HuH-7.5 (cell line): ENCODE measurements at places on chromosomes 5 and 9.
A peak's percentile ranks its signal among the peaks of the same experiment; 100 is the strongest.

DNA sequence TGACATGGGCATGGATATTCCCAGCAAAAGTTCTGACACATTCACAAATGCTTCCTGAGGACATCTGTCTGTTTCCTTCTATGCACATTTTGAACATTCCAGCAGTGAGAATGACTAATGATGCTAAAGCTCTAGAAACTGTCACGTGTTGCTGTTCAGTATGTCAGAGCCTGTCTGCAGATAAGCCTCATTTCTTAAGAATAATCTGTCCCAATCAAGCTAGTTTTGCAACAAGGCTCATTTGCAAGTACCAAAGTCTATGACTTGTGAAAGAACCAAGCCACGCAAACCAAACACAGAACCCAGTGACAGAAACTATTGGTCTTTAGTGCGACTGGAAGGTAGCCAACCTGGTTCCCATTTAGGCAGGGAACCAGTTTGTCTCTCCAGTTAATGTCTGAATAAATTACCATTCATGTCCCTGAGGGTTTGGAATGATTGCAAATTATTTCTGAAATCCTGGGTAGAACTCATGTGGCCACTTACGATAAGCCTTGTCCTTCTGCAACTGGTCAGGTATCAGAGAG, 178.5 kb downstream of the C9orf152 start:
- DNase-seq, result peak; percentile 17

GRCh38 chr5:134106991-134107701, 7.3 kb upstream of the TCF7 start:
- DNase-seq, result no peak

GRCh38 chr5:122162100-122162638, 32.8 kb downstream of the ZNF474 start:
- DNase-seq, result no peak

GRCh38 chr5:14195588-14195987, 52.4 kb downstream of the TRIO start:
- DNase-seq, result no peak

GRCh38 chr9:110048976-110049698, 158.8 kb downstream of the C9orf152 start:
- no peak for DNase-seq

DNA sequence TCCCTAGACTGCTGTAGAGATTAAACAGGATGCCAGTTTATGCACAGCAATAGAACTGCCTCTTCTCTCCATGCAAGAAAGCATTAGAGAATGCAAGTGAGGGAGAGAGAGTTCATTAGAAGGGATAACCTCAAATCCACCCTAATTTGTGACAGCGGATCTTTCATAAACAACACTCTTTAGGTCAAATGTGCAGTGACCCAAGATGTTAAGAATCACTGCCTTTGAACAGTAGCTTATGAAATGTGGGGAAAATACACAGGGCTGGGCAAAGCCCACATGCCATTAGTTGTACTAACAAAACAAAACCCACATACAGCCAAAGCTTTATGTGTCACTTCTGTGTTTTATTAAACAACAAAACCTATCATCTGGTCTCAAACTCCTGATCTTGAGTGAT, 36.2 kb upstream of the POU4F3 start:
- no peak for DNase-seq

DNA sequence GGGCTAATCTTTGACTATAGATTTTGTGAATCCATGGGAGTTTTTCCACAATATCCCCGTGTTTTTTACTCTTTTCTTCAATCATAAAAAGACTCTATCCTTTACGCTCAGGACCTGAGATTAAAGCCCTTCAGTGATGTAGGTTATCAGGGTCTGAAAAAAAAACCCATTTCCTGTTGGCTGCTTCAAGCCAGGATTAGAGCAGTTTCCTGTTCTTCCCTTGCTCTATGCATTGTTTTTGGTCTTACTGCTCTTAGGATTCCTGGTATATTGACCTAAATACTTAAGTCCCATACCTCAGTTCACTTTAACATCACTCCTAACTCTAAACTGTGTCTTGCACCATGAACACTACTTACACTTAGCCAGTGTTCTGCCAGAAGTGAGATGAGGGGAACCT, 319.3 kb upstream of the CHD1 start:
- DNase-seq, result no peak

- peak; percentile 62 for DNase-seq
Observed at GRCh38 chr5:113487781-113488644, at the start of gene MCC. TSS of gene MCC (minus strand) at chr5:113488453.

- DNase-seq, result no peak
Observed at GRCh38 chr9:69175486-69175885, 1.4 kb downstream of the TJP2 start.

GRCh38 chr9:114117996-114118830, 19.1 kb upstream of the KIF12 start:
- peak; percentile 59 for DNase-seq

GRCh38 chr9:131658377-131659129, 81.3 kb downstream of the RAPGEF1 start:
- DNase-seq, result no peak

- DNase-seq, result no peak
Observed at GRCh38 chr5:8176101-8176693, 307.2 kb downstream of the MTRR start.

GRCh38 chr5:116669261-116670031, 94.8 kb upstream of the SEMA6A start:
- no peak for DNase-seq

- DNase-seq, result no peak
Observed at GRCh38 chr5:59264639-59265245, 628.8 kb downstream of the PDE4D start.

DNA sequence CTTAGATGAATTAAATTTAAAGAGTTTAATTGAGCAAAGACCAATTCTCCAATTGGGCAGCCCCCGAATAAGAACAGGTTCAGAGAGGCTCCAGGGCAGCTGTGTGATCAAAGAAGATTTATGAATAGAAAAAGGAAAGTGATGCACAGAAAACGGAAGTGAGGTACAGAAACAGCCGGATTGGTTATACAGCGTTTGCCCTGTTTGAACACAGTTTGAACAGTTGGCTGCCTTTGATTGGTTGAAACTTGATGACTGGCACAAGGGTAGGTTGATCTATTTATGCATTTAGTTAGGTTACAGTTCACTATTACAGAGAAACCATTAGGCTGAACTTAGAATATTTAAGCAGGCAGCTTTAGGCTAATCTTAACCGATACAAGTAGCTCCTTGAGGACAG, 29.5 kb downstream of the NIM1K start:
- DNase-seq, result no peak

DNA sequence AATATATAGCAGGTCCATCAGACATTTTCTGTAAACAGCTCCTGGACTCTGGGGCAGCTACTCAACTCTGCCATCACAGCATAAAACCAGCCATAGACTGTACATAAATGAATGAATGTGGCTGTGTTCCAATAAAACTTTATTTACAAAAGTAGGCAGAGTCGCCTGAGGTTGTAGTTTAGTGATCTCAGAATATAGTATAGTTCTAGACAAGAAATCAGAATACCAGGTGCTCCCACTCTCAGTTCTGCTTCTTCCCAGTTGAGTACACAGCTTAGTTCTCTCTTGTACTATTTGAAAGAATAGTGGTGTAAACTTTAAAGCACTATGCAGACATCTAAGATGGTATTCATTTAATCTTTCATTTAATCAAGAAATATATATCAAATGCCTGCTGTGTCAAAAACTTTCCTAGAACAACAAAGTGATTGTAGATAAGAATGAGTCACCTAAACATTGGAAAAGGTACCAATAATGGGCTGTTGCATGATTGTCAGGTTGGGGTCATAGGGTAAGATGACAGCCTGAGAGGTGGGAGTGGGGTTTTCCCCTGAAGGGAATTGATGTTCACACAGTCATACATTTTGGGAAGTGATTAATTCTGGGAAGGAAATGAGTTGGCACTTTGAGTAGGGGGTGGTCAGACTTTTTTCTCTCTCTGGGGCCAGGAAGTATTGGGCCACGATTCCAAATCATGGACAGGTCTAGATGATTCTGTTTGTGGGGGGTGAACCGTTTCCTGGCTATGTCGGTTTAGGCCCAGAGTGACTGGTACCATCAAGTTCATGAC, 37.0 kb downstream of the TNFSF8 start:
- no peak for DNase-seq

- no peak for DNase-seq
Observed at GRCh38 chr5:150105928-150106615, 19.7 kb upstream of the CSF1R start.

DNA sequence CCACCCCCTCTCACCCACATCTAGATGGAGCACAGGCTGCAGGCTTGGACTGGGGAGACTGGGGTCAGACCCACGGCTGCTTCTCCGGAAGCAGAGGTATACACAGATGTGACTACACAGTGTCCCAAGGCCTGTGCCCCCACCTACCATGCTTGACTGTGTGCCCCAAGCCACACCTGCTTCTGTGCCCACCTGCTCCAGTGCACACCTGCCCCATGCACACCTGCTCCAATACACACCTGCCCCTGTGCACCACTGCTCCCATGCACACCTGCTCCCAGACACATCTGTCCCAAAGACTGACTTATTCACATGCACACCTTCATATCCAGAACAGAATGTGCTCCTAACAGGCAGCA, 5.5 kb upstream of the COL5A1 start:
- no peak for DNase-seq

- no peak for DNase-seq
Observed at GRCh38 chr5:168292786-168293696, 1.6 kb downstream of the WWC1 start.

DNA sequence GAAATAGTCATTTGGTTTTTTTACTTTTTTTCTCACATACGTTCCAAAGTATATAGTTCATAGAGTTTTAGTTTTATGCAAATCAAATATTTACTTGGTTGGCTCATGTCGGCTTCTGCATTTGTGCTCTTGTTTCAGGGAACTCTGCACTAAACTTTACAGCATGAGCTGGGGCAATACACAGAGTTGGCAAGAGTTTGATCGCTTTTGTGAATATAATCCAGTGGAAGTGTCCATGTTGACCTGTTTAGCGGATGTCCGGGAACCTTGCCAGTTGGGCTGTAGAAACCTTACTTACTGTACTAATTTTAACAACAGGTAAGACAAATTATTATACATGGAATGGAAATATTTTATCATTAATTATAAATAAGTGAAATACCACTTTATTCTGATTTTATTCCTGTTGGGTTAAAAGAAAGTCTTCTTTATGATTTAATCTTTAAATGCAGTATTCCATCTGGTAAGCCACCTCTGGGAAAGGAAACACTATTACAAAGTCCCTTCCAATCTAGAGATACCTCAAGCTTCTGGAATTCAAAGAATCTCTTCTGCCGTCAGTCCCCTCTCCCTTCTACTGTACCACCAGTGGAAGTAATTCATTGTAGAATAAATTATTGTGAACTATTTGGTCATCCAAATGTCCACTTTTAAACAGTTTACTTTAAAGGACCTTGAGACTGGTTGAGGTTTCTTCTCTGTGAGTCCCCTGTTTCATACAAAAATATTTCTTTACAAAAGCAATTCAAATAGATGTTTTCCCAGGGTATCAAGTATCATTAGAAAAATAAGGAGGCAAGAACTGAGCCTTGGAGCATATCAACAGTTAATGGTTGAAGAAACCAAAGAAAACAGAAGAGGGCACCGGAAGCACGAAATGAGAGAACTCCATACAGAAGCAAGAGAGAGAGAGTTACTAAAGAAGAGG, 45.2 kb upstream of the GLIPR2 start:
- DNase-seq, result no peak

DNA sequence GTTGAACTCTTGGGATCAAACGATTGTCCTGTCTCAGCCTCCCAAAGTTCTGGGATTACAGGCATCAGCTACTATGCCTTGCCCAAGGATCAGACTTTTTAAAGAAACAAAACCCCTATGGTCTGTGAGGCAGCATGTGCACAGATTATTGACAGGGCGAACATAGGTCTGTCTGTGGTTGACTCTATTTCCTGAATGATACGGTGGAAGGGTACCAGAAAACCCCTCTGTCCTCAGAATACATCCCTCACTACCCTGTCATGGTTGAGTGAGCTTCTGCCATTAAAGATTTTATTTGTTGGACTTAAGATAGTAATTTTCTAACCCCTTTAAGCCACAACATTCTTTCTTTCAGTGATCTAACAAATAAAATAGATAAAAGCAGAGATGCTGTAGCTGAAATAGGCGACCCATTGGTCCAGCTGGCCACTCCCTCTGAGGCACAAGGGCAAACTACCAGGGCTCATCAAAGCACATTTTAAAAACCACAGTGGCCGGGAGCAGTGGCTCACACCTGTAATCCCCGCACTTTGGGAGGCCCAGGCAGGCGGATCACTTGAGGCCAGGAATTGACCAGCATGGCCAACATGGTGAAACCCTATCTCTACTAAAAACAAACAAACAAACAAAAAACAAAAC, 84.9 kb upstream of the ANKRD55 start:
- no peak for DNase-seq

- no peak for DNase-seq
Observed at GRCh38 chr9:113341712-113342410, 1.8 kb upstream of the WDR31 start.

- DNase-seq, result no peak
Observed at GRCh38 chr5:78472469-78473106, 112.2 kb downstream of the SCAMP1 start.

DNA sequence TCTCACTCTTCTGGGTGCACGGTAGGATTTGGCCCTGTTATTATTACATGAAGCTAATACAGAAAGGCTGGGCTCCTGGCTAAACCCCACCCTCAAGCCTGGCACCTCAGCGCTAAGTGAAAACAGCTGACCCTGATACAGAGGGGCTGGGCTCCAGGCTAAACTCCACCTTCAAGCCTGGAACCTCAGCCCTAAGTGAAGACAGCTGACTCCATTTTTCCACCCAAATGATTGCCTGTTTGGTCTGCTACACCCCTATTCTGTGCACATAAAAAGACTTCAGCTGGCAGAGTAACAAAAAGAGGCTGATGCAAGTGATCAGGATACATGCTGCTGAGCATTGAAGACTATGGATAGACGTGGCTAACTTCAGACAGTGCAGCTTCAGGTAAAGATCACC, 148.4 kb upstream of the CLINT1 start:
- no peak for DNase-seq

DNA sequence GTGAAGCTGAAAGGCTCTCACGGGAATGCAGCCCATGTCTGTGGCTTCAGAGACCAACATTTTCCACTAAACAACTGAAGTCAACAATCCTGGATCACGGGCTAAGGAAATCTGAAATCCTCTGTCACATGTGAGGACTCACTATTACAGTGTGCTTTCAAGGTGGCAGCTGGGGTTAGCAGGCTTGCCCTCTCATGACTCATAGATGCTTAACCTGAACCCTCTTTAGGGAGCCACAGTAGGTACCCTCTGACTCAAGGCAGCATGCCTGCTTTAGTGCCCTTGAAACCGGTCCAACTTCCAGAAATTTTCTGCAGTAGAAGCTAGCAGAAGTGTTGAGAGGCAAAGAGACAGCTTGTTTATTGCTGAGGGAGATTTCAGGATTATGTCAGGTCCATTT, 232.5 kb downstream of the GABRB2 start:
- DNase-seq, result no peak

GRCh38 chr9:16407617-16408016, 462.9 kb downstream of the BNC2 start:
- no peak for DNase-seq

DNA sequence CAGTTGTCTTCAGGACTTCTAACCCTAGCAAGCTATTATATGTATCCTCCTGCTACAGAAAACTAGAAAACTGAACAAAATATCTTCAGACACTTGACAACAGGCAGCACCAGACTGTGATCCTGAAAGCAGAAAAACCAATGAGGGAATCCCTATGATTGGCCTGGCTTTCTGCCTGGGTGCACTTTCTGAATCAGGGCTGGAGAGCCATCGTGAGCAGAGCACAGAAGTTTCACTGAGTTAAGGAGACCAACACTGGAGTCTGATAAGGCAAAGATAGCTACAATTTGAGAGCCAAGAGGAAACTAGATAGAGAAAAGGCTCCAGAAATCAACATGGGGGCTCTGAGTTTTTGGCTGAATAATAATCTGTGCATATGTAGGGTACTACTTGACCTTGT, 106.5 kb downstream of the FANCC start:
- DNase-seq, result no peak
